ENCODE measurements at places on chromosomes 7 and 10.
A peak's percentile ranks its signal among the peaks of the same experiment; 100 is the strongest.

GRCh38 chr7:127893547-127893946 is 137.7 kb downstream of the LRRC4 start:
- DNase-seq: no peak

GRCh38 chr10:70786799-70787415 is 1.7 kb upstream of the TBATA start:
- peak; percentile 43 for DNase-seq

DNA sequence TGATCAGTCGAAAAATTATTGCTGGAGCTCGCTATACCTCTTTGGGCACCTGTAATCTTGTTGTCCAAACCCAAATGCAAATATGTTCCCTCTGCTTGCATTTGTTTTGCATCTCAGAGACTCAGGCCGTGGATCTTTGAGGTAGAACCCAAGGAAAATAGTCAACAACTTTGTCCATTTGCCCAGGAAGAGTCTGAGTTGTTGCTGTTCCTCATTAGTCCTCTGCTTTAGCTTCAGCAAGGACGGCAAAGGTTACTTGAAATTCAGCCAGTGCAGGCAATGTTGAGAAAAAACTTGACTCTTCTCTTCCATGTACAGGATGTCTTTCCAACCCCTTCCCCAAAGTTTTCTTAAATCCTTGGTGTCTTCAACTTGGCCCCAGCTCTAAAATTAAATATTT is 45.8 kb downstream of the PDK4 start:
- DNase-seq: no peak

- DNase-seq: no peak
Measured at GRCh38 chr10:62618576-62619412, 185.7 kb upstream of the ADO start.

- no peak for DNase-seq
Measured at GRCh38 chr10:131954356-131954965, 27.3 kb downstream of the BNIP3 start.

DNA sequence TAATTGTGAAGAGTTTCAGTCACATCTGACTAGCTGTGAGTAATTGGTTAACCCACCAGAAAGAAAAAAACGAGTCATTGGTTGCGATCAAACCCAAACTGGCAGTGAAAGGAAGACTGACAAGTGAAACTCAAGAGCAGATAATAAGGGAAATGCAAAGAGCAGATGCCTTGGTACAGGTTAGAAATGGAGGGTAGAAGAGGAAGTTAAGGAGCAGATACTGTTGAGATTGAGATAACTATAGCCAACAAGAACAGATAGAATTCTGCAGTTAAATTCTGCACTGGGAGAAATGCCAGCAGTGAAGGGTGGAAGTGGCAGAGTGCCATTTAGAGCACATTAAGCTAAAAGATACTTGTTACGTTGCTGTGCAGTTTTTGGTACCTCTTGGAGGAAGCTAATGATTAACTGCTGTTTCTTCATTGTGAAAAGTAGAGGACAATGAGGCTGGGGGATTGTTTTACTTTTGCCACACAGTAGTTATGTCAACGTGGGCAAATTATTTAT is 65.8 kb downstream of the CDK13 start:
- no peak for DNase-seq

DNA sequence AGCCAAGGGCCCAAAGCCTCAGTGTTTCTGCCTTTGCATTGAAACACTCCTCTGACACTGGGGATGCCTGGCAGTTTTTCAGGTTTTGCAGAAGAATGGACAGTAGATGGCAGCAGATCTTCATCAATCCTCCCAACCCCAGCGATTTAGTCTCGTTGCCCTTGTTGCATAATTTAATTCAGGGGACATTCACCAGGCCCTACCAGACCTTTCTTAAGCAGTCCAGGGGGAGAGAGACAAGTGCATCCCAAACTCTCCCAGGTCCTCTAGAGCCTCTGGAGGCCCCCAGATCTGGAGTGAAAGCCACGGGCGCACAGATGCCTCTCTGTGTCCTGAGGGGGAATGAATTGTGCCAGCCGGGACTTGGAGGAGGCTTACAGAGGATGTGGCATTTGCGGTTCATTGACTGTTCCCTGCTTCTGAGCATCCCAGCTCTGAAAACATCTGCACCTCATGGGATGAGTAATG is 29.6 kb downstream of the MINDY4 start:
- peak; percentile 41 for DNase-seq

DNA sequence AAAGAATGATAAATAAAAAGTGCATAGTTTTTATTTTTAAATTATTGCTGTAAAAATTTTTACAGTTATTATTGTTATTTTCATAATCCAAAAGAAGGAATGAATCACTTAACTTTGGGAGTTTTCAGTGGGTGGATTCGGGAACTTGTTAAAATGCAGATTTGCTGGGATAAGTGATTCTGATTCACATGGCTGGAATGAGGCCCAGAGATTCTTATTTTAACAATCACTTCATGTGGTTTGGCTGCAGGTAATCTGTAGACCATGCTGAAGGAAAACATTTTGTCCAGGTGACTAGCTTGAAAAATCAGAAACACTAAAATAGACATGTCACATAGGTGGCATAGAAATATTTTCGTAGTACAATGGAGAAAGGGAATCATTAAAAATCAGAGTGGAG is 13.9 kb downstream of the CROT start:
- no peak for DNase-seq

GRCh38 chr7:98641646-98642500 is 24.8 kb downstream of the NPTX2 start:
- DNase-seq: no peak

DNA sequence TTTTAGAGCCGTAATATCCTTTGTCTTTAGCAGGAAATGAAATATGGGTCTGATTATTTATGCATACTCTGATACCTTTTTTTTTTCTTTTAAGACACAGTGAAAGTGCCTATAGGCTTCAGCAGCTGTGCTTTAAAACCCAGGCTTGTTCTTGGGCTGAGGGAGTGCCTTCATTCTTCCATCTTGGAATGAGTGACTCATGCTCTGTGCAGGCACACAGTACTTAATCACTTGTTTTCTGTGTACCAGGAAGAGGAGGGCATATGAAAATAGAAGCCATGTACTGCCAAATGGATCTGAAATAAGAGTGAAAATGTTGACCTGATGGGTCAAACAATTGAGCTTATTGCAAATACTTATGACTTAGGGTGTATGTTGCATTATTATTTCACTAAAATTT is 12.0 kb downstream of the INPP5F start:
- DNase-seq: no peak

DNA sequence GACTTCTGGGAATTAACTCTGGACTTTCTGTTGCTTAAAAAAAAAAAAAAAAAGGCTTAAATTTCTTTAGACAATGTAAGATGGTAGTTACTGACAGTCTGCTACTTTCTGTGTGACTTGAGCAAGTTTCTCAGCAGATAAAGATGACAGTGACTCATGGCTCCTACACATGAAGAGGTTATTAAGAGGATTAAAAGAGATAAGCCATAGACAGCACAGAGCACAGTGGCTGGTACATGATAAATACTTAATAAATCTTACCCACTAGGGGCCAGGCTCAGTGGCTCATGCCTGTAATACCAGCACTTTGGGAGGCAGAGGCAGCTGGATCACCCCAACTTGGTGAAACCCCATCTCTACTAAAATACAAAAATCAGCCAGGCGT is 174.8 kb downstream of the JAZF1 start:
- DNase-seq: no peak

- DNase-seq: peak; percentile 72
Measured at GRCh38 chr7:142603870-142604448, 145.3 kb upstream of the PRSS1 start.

DNA sequence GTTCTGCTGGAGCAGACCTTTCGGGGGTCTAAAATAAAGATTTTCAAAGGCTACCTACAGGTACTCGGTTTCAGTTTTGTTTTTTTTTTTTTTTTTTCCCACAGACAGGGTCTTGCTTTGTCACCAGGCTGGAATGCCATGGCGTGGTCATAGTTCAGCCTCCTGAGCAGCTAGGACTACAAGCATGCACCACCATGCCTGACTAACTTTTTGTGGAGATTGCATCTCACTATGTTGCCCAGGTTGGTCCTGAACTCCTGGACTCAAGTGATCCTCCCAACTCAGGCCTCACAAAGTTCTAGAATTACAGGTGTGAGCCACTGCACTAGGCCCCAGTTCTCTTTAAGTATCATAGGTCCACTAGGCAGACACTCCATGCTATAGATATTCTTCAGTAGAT is 34.5 kb downstream of the BAMBI start:
- DNase-seq: no peak

DNA sequence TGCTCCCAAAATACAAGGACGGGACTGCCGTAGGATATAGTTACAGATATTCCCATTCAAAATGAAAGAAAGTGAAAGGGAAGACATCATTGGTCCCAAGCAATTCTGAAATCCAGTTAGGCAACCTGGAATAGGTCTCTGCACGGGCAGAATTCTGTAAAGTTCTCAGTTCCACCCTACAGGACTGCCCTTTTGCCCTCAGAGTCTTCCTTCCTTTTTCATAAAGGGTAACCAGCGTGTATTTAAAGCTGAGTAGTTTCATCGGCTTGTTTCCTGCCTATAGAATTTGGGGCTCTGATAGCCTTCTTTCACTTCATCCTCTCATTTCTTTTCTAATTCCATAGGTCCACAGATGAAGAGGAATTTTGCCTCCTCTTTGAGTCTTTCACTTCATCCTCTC is 20.0 kb downstream of the COPG2 start:
- DNase-seq: no peak

DNA sequence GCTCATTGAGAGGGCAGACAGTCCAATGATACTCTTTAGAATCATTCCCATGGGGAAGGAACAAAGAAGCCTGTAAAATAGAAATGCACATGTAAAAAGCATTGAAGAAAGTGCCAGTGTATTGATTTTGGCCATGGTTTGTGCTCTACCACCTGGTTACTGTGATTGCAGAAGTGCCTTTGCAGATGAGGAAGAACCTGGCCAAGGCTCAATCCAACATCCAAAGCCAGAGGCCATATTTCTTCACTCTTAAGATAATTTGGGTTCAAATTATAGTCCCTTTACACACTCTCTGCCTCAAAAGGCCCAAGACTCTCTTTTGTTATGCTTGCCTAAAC is 122.1 kb downstream of the EGFR start:
- DNase-seq: no peak

- no peak for DNase-seq
Measured at GRCh38 chr7:79534128-79534527, 80.7 kb upstream of the MAGI2 start.

GRCh38 chr10:12389154-12389734 is 39.9 kb downstream of the CAMK1D start:
- DNase-seq: no peak

DNA sequence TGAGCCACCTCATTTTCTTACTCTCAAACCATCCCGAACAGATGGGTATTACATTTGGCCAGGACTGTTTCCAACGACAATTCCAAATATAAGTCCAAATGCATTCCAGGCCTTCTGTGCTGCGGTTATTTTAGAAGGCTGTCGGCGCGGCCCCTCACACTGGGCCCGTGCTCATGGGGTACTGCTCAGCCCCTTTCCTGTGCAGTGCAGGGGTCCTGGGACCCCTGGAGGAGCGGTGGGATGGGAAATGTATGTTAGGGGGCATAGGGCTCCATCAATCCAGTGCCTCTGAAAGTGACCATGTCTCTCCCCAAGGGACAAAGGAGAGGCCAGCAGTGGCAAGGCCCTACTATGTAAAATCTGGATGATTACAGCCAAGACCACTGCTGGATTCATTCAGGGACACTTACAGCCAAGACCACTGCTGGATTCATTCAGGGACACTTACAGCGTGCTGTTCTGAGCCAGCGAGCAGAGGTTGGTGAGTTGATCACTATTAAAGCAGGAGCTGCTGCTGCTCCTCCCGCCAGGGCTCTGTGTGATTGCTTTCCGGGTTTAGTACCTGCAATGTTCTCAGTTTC is 66.3 kb downstream of the CHST15 start:
- no peak for DNase-seq

DNA sequence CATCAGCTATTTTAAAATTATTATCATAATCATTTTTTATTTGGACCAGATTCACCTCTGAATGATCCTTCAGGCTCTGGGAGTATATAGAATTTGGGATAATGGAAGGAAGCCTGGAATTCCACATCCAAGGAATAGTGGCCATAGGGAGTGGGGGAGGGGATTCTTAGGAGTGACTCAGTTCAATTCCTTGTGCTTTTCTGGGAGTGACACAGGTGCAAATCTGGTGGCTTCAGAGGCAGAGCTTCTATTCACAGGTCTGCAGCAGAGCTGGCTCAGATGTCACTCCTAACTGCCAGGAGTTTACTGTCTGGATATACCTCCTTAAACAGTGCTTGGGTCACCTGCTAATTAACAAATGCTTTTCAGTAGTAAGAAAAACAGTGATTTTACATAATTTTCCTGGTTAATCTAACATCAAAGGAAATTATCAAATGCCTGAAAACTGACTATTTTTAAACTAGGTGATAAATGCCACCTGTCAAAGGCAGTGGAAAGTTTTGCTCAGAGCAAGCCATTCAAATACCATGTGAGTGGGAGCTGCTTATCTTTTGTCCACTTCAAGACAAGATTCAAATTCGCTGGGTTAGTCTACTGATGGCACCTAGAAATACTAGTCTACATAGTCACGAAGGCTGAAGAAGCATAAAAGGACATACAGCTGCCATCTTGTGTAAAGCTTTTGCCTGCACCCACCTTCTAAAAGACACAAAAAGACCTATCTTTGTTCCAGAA is 106.7 kb upstream of the LAMB4 start:
- DNase-seq: no peak

GRCh38 chr7:40887099-40887498 is 752.3 kb downstream of the SUGCT start:
- DNase-seq: no peak

GRCh38 chr7:1536743-1537534 is 6.4 kb downstream of the MAFK start:
- DNase-seq: no peak

DNA sequence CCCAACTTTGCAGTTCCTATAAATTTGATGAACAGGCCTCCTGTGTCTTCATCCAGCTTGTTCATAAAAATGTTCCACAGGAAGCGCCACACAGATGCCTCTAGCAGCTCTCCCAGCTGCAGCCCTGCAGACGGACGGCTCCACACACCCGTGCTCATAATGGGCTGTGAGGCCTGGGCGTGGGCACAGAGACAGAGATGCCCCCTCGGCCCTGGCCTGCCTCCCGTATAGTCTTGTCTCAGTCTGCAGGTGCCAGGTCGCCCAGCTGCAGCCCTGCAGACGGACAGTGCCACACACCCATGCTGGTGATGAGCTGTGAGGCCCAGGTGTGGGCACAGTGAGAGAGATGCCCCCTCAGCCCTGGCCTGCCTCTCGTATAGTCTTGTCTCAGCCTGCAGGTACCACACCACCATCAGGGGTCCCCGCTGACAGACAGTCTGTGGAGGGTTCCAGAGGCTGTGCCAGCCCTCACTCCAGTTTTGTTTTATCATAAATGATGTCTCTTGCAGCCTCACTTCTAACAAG is 189.9 kb downstream of the TCERG1L start:
- DNase-seq: no peak

Measured in stimulated activated CD8-positive, alpha-beta memory T cell treated with anti-CD3 and anti-CD28 coated beads, Interleukin-4, amount 100 ng/mL, for 48 hours (primary cell).